ENCODE measurements at places on chromosomes 3 and 15. TPM values are rescaled to one million over a fixed set of nuclear protein-coding genes. Genes with fewer than 3 reads are reported as not detected.

- DNase-seq, result no peak
- H3K4me3 ChIP-seq, result peak overlapping the region; percentile 17
- H3K27me3 ChIP-seq, result no peaks in the 10 kb centered on the region
Measured at GRCh38 chr3:23079976-23080375, 123.2 kb upstream of the UBE2E2 start.

DNA sequence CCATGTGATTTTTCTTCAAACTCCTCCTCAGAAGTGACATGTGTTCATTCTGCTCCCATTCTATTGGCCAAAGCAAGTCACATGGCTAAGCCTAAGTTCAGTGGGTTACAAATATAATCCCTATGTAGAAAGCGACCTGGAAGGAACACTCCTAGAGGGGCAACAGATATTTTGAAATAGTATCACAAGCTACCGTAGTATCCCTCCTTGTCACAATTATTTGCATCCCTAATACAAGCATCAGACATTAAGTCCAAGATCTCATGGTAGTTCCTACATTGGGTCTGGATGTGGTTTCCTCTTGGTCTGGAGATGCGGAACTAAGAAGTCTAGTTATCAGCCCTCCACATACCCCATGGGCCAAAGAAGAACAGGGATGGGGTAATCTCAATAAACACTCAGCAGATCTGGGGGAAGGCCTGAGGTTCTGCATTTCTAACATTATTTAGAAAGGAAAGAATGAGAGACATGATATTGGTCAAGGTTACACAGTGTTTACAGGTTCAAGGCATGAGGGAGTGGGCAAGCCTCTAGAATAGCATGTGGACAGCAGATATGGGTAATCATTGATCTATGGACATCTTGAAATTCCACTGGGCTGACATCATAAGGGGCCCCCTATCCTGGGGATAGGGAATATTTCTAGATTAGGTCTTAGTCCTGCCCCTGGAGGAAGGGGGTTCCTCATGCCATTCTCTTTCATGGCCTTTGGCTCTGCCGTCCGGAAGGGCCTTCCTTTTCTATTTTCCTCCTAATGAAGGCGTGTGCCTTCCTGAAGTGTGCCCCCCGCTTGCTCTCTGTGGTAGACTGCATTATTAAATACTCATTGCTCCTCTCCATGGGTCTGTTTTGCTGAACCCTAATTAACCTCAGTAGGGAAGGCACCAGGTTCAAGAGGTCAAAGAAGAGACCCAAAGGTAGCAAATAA is 17.8 kb upstream of the ABHD2 start:
- H3K4me1 ChIP-seq, result peaks cover 3% of the 10 kb centered on the region
- no peak for DNase-seq
- H3K36me3 ChIP-seq, result peaks cover 10% of the 10 kb centered on the region
- no peak overlapping the region for H3K4me3 ChIP-seq
- H3K27ac ChIP-seq, result no peak overlapping the region
- H3K27me3 ChIP-seq, result no peaks in the 10 kb centered on the region

GRCh38 chr3:45092132-45093031 is 53.8 kb downstream of the CDCP1 start:
- H3K27ac ChIP-seq, result no peak overlapping the region
- H3K4me3 ChIP-seq, result no peak overlapping the region
- H3K27me3 ChIP-seq, result peaks cover 46% of the 10 kb centered on the region

DNA sequence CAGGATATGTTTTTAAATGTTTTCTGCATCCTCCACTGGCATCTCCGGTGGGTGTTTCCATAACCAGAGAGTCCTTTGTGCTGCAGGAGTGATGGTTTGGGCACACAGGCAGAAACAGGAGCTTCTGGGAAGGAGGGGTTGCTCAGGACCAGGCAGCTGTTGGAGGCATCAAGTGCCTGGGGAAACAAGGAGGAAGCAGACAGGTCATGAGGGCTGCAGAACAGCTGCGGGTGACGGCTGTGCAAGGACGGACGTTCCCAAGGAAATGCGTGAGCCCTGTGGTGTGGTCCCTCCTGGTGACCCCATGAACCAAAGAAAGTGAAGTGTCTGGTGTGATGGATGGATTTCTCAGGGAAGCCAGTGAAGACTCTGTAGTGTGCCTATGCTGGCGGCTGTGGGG is 61.2 kb upstream of the TNFAIP8L3 start:
- H3K27ac ChIP-seq, result no peak overlapping the region
- no peak overlapping the region for H3K4me3 ChIP-seq
- DNase-seq, result no peak
- no peaks in the 10 kb centered on the region for H3K4me1 ChIP-seq

DNA sequence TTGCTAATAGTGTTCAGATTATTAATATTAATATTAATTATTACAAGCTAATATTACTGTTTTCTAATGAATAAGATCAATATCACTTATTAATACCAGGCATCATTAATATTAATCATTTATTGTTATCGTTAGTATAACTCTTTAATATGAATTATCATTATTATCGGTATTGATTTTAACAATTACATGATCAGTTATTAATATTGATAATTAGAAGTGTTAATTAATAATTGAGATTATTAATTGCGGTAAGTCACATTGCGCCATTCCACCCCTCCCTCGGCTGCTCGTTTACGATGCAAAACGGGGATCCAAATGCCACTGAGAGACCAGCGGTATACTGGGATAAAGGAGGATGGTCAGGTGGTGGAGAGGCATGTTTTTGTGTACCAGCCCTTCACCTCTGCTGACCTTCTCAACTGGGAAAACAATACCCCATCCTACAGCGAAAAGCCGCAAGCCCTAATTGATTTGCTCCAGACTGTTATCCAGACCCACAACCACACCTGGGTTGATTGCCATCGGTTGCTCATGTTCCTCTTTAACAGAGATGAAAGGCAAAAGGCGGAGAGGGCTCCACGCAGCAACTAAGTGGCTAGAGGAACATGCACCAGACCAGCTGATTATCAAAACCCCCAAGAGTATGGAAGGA is 28.6 kb upstream of the SSUH2 start:
- no peaks in the 10 kb centered on the region for H3K27me3 ChIP-seq
- no peaks in the 10 kb centered on the region for H3K36me3 ChIP-seq
- no peak overlapping the region for H3K27ac ChIP-seq
- H3K4me1 ChIP-seq, result no peaks in the 10 kb centered on the region
- no peak for DNase-seq

DNA sequence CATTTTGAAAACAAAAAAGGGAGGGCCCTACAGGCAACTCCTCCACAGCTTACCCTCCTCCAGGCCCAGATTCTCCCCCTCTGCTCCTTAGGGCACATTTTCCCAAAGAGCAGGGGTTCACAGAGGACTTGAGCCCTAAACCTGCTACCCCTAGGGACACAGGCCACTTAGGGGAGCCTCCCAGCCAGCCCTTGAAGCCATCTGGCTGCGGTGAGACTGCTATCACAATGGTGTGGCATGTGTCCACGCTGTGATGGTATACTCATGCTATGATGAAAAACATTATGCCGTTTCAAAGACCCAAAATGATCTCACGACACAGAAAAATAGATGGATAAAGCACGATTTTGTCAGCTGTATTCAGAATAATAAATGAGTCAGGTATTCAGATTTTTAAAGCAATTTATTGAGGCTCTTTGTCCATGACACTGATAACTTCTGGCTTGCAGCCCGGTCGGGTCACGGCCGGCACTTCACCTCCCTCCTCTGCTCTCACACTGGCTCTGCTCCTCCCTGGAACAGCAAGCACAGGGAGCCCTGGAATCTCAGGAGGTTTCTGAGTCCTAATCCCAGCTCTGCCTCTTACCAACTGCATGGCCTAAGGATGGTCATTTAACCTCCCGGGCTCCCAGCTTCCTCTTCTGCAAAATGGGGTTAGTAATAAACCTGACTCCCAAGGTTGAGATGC is 115.3 kb downstream of the MEGF11 start:
- no peak overlapping the region for H3K27ac ChIP-seq
- no peaks in the 10 kb centered on the region for H3K36me3 ChIP-seq
- no peaks in the 10 kb centered on the region for H3K27me3 ChIP-seq
- H3K4me3 ChIP-seq, result no peak overlapping the region
- peaks cover 14% of the 10 kb centered on the region for H3K4me1 ChIP-seq

PDZRN3 gene
- not detected for total RNA-seq

IGSF10 gene
- not detected for total RNA-seq

GRCh38 chr15:92653836-92654539 is 1.6 kb downstream of the FAM174B start:
- H3K27ac ChIP-seq, result no peak overlapping the region
- peak overlapping the region; percentile 65 for H3K4me3 ChIP-seq
- H3K27me3 ChIP-seq, result peaks cover 57% of the 10 kb centered on the region
- peaks cover 22% of the 10 kb centered on the region for H3K4me1 ChIP-seq
- DNase-seq, result no peak
- H3K36me3 ChIP-seq, result no peaks in the 10 kb centered on the region

DNA sequence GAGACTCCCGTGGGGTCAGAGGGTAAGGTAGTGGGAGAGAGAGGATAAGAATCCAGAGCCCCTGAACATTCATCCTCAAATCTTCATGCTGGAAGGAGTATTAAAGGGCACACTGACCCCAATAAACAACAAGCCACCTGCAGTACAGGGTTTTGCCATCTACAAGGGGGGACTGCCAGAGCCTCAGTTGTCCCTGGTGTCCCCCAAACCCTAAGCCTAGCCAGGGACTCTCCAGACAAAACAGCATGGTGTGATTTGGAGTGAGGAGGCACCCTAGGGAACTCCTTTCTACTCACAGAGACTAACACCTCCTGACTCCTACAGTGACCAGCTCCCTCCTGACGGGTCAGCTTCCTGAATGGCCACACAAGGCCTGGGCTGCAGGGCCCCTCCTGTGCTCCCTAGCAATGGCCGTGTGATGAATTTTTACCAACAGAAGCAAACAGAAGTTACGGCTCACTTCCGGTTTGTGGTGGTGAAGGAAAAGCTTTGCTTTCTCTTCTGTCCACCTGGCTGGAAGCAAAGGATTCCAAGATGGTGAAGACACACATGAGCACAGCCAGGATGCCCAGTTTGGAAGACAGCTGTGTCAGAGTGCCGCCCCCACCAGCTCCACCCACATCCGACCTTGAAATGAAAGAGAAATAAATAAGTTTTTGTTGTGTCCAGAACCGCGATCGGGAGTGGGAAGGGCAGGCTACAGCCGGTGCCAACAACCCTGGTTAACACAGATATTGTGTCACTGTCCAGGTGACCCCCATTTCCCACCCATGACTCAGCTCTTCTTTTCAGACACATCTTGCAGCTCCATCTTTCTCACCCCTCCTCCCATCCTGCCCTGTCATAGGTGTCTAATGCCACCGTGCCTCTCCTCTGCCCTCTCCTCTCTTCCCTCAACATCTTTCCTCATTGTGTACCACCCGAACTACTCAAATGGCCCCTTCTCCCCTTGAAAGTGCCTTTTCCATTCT is 69.6 kb upstream of the ATP13A3 start:
- H3K27ac ChIP-seq, result peak overlapping the region; percentile 1
- no peaks in the 10 kb centered on the region for H3K36me3 ChIP-seq
- peak overlapping the region; percentile 79 for H3K4me3 ChIP-seq
- peaks cover 5% of the 10 kb centered on the region for H3K4me1 ChIP-seq

KCNMB3 gene
- total RNA-seq, result 2.4 TPM

ECT2 gene
- total RNA-seq, result 1.8 TPM

GRCh38 chr3:61269435-61269834 is 18.2 kb upstream of the FHIT start:
- no peaks in the 10 kb centered on the region for H3K36me3 ChIP-seq
- no peak overlapping the region for H3K4me3 ChIP-seq
- H3K27me3 ChIP-seq, result peaks cover 6% of the 10 kb centered on the region
